MCF 10A (cell line): ENCODE measurements at places on chromosomes 11 and 22. TPM values are rescaled to one million over a fixed set of nuclear protein-coding genes. Genes with fewer than 3 reads are reported as not detected.

GLB1L2 gene
- 11.1 and 17.0 TPM in 2 replicates for total RNA-seq

LARGE1 gene
- 5.2 and 8.9 TPM in 2 replicates for total RNA-seq

LRRC32 gene
- total RNA-seq, result not detected in 2 replicates

GRCh38 chr11:43035086-43035485 is 276.7 kb upstream of the API5 start:
- no peak for DNase-seq

DNA sequence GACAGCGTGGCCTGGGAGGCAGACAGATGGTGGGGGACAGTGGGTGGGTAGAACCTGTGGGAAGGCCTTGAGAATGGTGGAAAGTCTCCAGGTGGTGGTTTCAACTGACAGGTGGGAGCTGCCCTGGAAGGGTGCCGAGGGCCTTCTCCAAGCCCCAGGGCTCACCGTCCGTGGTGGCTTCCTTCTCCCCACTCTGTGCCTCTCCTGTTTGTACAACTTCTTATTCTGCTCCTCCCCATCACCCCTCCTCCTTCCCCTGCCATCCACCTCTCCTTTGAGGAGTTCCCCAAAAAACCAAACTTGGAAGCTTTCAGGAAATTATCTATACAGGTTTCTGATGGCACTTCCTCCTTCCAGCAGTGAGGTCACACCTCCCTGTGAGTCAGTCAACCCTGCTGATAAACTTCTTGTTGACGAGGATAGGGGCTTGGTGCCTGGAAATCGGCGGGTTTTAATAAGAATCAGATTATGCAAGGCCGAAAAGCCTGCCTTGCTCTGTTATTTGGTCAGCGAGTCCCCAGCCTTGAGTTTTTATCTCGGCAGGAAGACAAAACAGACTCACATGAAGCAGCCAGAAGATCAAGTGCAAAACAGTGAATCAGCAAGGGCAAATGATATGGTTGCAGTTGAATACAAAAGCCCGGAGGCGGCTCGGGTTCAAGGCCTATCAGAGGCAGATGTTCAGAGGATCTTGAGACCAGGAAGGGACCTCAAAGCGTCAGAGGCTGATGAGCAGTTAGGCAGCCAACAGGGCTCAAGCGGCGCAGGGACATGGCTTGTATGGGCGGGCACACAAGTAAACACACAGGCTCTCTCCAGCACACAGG is 9.5 kb upstream of the ST3GAL4 start:
- DNase-seq, result peak; percentile 47

- no peak for DNase-seq
Observed at GRCh38 chr11:15775015-15775541, 581.3 kb downstream of the SOX6 start.

DNA sequence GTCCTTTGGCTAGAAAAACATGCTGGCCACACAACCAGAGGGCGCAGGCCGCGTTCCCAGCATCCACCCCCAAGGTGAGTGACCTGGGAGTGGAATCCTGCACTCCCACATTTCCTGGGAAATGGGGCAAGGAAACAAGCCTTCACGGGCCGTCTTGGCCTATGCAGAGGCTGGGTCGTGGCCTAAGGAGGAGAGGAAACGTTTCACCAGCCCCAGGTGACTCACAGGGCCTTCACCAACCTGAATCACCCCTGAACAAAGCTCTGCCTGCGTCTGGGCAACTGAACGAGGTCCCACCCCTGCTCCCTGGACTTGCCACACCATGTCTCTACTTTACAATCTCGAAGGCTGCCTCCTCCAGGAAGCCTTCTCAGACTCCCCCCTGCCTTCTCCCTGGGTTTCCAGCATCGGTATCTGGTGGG is 13.2 kb downstream of the MYH9 start:
- DNase-seq, result peak; percentile 98

DNA sequence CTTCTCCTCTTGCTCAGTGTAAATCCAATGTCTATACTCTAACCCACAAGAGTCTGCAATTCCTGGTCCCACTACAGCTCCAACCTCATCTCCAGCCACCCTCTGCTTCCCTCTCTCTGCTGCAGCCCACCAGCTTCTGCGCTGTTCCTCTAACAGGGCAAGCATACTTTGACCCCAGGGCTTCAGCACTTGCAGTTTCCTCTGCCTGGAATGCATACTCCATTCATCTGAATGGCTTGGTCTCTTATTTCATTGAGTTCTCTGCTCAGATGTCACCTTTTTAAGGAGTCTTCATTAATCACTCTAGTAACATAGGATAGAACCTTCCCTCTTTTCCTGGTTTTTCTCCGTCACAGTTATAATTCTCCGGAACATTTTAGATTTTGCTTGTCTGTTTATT is 141.6 kb downstream of the BUD13 start:
- DNase-seq, result no peak

DNA sequence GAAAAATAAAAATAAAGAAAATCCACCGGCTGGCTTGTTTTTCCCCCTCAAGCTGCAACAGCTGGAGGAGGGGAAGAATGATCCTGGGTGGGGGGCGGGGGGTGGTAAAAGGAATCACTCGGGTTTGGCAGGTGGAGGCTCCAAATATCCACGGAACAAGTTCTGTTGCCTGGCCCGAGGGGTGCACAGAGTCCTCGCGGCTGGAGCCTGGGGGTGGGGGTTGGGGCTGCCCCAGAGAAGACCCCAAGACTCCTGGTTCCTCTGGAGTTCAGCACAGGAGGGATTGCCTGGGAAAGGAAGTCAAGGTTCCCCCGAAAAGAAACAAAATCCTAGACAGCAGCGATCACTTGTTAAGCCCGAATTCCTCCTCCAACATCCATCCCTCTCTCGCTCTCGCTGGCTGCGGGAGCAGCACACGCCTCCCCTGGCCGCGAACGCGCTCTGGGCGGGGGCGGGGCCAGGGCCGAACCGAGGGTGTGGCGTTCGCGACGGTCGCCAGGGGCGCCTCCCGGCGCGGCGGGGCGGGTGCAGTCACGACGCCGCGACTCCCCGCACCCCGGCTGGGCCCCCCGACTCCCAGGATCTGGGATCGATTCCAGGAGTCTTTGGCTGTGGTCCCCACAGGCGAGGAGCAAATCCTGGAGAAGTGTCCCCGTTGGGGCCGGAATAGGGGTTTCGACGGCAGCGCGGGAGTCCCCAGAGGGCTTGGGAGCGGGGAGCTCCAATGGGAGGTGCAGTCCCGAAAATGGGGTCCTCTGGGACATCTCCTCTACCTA is at the start of gene KCNA4:
TSS of gene KCNA4 (minus strand) at position 443 of the 776 bp plus-strand sequence. CDS start 4,352 bp downstream, outside the sequence.
- no peak for DNase-seq

- DNase-seq, result no peak
Observed at GRCh38 chr11:116553482-116553881, 219.3 kb downstream of the BUD13 start.

- no peak for DNase-seq
Observed at GRCh38 chr22:24291515-24292201, 21.0 kb downstream of the SPECC1L start.
